Activated CD4-positive, alpha-beta T cell treated with anti-CD3 and anti-CD28 coated beads for 36 hours (primary cell): ENCODE measurements at places on chromosomes 3 and 15. TPM values are rescaled to one million over a fixed set of nuclear protein-coding genes. Genes with fewer than 3 reads are reported as not detected.
A peak's percentile ranks its signal among the peaks of the same experiment; 100 is the strongest.

- DNase-seq: no peak
- no peak overlapping the region for H3K27ac ChIP-seq
- no peaks in the 10 kb centered on the region for H3K27me3 ChIP-seq
- no peak overlapping the region for H3K4me3 ChIP-seq
- H3K4me1 ChIP-seq: no peaks in the 10 kb centered on the region
Observed at GRCh38 chr15:27701014-27701413, 398.1 kb downstream of the OCA2 start.

DNA sequence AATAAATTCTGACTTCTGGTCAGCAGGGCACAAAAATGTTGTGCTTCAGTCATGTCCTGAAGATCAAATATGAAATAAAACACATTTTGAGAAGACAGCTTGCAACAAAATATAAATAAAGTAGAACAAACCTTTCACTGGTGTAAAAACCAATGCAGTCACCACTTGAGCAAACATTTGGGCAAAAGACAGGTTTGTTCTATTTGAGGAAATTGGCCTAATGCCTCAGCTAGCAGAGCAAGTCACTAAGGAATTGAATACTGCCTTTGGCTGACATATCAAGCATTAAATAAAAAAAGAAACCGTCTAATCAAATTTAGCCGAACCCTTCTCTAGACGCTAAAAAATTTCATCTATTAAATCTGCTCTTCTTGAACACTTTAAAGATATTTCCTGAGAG lies 475.4 kb upstream of the CNTN3 start:
- no peaks in the 10 kb centered on the region for H3K27me3 ChIP-seq
- no peak for DNase-seq
- H3K4me1 ChIP-seq: no peaks in the 10 kb centered on the region
- H3K27ac ChIP-seq: no peak overlapping the region

DNA sequence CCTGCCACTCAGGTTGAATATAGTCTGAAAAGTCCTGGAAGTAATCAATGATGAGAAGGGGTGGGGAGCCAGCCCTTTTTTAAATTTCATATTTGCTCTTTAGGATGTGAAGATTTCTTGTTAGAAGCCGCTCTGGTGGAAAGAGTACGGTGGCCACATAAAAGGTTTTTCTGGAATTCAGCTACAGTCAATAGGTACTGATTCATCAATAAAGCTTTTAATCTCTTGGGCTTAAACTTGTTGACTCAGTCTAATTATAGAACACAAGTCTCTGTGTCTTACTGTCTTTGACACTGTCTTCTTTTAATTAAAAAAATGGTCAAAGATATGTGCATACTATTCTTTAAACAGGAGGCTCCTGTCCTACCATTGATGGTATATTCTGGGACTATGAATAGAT lies 99.9 kb upstream of the TP63 start:
- H3K4me1 ChIP-seq: peaks cover 38% of the 10 kb centered on the region
- H3K4me3 ChIP-seq: no peak overlapping the region
- H3K27ac ChIP-seq: peak overlapping the region; percentile 82
- peaks cover 3% of the 10 kb centered on the region for H3K36me3 ChIP-seq
- DNase-seq: no peak

DNA sequence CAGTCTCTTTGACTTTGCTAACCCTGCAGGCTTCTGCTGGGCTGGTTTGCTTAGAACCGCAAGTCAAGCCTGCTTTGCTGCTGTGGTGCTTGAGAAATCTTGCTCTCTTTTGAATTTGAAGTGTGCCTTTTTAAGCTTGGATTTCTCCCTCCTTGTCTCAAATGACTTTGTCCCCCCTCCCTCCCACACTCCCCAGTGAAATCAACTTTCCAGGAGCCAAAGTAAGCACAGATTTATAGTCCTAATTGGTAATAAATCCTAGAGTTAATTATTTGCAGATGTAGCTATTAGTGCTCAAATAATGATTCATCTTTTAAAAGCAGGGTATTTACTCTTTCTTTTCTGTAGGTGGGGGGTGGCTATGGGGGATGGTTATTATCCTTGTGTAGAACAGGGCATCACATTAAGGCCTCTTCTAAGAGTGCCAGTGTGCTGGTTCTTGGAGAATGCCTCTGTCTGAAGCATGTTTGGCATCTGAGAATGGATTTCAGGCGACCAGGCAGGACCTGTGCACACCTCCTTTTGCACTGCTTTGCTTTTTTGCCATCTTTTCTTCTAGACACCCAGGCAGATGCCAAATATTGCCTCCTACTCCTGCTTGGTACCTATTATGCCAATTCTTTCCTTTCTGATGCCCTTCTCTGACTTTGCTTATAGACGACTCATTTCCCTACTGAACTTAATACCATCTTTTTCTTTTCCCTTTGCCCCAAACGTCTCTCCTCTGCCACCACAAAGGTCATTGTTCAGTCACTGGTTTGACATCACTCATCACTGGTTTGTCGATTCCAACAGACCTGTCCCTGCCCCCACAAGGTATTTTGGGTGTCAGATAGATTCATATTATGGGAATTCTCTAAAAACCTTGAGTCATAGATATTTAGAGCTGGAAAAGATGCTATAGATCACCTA lies 50.7 kb downstream of the CLDN11 start:
- peaks cover 3% of the 10 kb centered on the region for H3K4me1 ChIP-seq
- H3K27me3 ChIP-seq: peaks cover 16% of the 10 kb centered on the region
- no peaks in the 10 kb centered on the region for H3K36me3 ChIP-seq
- no peak overlapping the region for H3K4me3 ChIP-seq
- DNase-seq: no peak
- no peak overlapping the region for H3K27ac ChIP-seq

RPL29 gene
- 2,071 TPM for total RNA-seq

- H3K36me3 ChIP-seq: peaks cover 28% of the 10 kb centered on the region
- no peak overlapping the region for H3K4me3 ChIP-seq
- H3K27me3 ChIP-seq: no peaks in the 10 kb centered on the region
Observed at GRCh38 chr15:89187301-89187985, 33.9 kb downstream of the RLBP1 start.

GRCh38 chr3:73661265-73661664 lies 36.5 kb upstream of the PDZRN3 start:
- no peaks in the 10 kb centered on the region for H3K4me1 ChIP-seq
- H3K27ac ChIP-seq: no peak overlapping the region
- H3K27me3 ChIP-seq: peaks cover 2% of the 10 kb centered on the region
- H3K36me3 ChIP-seq: no peaks in the 10 kb centered on the region
- no peak overlapping the region for H3K4me3 ChIP-seq
